ENCODE measurements at places on chromosomes 2 and 18. TPM values are rescaled to one million over a fixed set of nuclear protein-coding genes. Genes with fewer than 3 reads are reported as not detected.

The ASPRV1 gene
- 0.54 TPM for total RNA-seq

The RBKS gene
- total RNA-seq, result 5.4 TPM

The TAF4B gene
- 4.6 TPM for total RNA-seq

The INHBB gene
- total RNA-seq, result 5.2 TPM

The TWIST2 gene
- 9.2 TPM for total RNA-seq

The FAM110C gene
- not detected for total RNA-seq

The INHA gene
- total RNA-seq, result 0.26 TPM

The LHCGR gene
- 0.39 TPM for total RNA-seq

The CGREF1 gene
- 6.9 TPM for total RNA-seq

The CXCR2 gene
- not detected for total RNA-seq

The CAPN14 gene
- 0.13 TPM for total RNA-seq

The MDH1 gene
- 151 TPM for total RNA-seq

The CABLES1 gene
- total RNA-seq, result 21.2 TPM

The DYNAP gene
- total RNA-seq, result not detected

The HOXD4 gene
- total RNA-seq, result 1.6 TPM

The SRBD1 gene
- total RNA-seq, result 33.3 TPM

The RAX gene
- total RNA-seq, result not detected

The CRYBA2 gene
- total RNA-seq, result not detected

The C2orf80 gene
- not detected for total RNA-seq

The SERPINB3 gene
- total RNA-seq, result not detected

The UPP2 gene
- 0.13 TPM for total RNA-seq

The COBLL1 gene
- 33.2 TPM for total RNA-seq

The STON1 gene
- 26.8 TPM for total RNA-seq

The ALPG gene
- total RNA-seq, result not detected

The COQ10B gene
- total RNA-seq, result 49.9 TPM

The LYPD1 gene
- total RNA-seq, result 0.76 TPM

The MAB21L4 gene
- not detected for total RNA-seq

The RFX8 gene
- 9.0 TPM for total RNA-seq

The DHRS9 gene
- total RNA-seq, result not detected

The TDRD15 gene
- under 0.01 TPM for total RNA-seq

The KIF5C gene
- total RNA-seq, result 0.65 TPM
